ENCODE measurements at places on chromosomes 12 and 14.

GRCh38 chr14:101495827-101496775, 65.2 kb upstream of the DIO3 start:
- DNase-seq, result no peak

GRCh38 chr14:19851365-19851764, 23.6 kb upstream of the OR4K2 start:
- DNase-seq, result no peak

- DNase-seq, result no peak
Measured at GRCh38 chr12:10169104-10169503, 2.8 kb downstream of the OLR1 start.

GRCh38 chr14:21069388-21070082, 569 bp upstream of the ARHGEF40 start:
- DNase-seq, result no peak

DNA sequence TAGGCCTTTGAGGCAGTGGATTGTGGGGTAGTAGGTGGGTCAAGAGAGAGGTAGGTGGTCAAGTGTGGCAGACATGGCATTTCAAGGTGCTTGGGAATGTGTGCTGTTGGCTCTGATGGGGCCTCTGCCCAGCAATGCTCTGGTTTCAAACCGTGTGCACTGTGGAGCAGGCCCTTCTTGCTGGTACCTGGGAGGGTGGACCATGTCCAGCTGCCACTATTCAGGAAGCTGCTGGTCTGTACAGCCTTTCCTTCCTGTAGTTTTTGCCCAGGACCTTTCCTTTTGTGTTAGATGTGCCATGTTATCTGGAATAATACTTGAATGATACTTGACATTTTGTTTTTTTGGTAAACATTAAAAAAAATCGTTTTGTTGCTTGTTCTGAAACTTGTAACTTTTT, 14.8 kb downstream of the RIMKLB start:
- no peak for DNase-seq

DNA sequence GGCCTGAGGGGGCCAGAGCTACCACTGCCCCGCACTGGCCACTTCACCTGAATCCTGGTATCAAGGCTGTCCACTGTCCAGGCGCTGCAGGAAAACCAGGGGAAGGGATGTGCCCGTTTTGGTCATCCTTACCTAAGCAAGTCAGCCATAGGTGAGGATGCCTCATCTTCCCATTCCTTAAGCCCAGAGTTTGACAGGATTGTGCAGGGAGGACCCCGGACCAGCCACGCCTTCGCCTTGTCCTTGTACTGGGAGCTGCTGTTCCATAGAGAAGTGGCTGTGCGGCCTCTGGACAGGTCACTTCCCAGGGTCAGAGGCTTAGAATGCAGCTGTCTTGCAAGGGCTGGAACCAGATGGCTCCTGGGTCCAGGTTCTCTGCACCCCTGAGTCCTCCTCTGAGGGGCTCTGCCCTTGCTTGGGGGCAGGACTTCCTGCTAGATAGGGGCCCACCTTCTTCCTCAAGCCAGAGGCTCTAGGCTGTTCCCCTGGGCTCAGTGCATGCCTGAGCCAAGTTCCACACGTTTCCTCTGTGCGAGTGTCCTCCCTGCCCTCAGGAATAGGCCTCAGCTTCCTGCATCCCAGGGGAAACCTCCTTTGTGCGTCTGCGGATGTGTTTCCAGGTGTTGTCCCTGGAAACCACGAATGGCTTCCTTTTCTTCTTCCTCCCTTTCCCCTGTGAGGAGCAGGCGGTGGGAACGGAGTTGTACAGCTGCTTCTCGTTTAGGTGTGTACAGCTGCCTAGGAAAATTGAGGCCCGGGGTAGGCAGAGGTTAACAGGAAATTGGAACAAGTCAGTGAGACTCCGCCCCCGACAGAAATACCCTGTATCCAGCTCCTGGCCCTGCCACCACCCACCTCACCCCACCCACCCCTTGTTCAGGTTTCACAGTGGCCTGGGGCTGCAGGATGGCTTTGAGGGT, 54.3 kb upstream of the RIN3 start:
- DNase-seq, result no peak

DNA sequence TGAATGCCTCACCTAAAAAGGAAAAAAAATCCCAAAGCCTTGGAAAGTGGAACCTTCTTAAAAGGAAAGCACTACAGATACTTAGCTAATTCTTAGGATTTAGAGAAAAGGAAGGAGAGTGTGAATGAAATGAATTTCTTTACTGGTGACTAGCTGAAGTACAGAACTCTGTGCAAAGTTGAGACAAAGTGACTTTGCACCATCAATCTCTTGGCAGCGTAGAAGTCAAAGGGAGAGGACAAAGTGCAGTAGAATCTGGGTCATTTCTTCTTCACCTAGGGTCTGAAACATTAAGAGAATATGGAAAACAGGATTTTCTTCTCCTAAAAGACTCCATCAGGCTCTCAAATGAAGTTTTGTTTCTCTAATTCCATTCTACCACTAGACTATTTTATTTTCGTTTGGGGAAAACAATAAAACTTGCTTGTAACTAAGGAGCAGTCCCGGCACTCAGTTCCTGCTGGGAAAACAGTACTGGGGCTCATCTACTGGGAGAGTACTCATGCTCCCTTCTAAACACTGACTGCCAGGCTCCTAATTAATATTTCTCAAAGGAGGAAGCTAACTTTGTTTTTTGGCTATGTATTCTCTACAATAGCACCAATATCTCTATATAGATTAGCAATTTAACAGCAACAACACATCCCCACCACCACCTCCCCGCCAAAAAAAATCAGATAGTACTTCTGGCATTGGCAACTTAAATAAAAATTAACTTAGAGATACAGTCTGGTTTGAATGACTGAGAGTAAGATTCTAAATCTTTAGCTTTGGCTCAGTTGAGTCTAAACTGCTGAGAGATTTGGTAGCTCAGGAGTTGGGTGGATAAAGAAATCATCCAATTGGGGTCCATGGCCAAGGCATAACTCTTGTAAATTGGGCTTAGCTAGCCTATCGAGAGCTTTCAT, 110.7 kb downstream of the SLC15A5 start:
- DNase-seq, result no peak

DNA sequence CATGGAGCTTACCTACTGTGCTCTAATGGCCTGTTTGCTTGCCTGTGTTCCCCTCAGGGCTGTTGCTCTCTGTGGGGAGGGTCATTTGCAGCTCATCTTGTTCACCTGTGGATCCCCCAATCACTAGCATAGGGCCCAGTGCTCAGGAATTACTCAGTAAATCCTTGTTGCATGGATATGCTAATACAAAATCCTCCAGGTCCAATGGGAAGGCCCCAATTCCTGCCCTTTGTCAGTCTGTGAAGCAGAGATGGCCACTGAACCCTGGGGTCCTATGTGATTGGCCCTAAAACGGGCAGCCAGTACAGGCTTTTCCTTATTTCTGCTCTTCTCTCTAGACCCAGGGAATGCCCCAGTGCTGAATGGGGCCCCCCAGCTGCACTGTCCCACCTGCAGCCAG, 44.1 kb downstream of the FOS start:
- no peak for DNase-seq
